ENCODE measurements at places on chromosomes 2 and 18.

DNA sequence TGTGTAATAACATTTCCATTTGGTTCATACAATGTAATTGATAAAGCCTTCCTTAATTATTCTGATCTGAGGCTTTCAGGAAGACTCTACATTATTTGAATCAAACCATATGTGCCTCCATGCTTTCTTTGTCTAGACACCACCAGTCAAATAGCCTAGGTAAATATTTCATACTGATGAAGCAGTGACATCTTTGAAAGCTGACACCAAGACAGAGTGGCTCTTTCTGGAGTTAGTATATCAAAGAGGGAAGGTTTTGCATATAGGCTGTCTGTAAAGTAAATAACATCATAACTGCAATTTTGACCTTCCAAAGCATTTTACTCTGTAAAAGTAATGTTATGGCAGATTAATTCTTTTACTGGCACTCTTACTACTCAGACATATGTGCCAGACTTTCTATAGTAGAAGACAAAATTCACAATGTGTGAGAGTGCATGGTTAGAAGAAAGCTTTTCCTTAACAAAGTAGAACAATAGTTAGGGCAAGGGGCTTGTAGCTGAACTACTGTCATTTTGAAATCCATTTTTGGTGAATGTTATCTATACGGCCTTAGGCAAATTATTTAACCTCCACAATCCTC is 177.3 kb downstream of the ERBB4 start:
- no peak for DNase-seq

DNA sequence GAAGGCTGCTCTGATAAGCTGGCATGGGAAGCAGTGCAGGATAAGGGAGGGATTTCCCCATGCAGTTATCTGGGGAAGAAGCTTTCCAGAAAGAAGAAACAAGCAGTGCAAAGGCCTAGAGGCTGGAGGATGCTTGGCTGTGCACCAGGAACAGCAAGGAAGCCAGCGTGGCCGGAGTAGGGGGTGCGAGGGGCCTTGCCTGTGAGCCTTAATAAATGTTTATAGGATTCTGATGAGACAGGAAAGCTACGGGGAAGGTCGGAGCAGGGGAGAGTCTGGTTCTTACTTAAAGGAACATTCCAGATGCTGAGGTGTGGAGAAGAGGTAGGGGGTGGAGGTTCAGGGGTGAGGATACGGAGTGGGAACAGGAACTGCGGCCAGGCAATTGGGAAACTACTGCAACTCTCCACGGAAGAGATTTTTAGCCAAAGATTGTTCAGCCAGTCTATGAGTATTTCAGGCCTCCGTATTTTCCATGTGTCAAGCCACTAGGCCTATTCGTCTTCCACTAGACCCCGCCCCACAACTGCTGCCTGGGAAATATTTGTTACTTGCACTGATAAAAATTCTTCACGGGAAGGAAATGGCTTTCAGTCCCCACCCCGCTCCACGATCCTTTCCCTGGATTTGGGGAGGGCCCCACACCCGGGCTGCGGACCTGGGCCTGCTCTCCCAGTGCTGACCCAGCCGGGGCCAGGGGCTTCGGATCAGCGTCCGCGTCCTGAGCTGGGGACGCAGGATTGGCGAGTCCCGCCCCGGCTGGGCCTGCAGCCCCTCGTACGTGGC is 516 bp downstream of the EIF2AK2 start:
- peak; percentile 28 for DNase-seq

DNA sequence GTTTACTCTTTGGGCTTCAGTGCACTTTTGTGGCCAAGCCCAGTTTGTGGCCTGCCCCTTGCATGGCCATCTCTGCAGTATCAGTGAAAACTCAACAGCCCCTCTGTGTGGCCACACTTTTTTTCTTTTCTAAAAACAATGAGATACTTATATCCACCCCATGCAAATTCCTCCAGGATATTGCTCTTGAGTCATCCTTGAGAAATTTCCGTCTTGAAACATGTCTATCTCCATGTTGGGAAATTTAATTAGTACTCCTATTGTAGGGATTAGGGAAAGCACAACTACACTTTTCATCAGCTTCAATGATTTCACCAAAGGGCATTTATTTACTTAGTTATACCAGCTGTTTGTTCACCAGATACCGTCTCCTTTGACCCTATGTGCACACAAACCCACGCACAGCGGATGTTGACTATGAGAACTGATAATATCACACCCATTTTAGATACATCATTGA is 993.1 kb downstream of the TSN start:
- DNase-seq, result no peak

DNA sequence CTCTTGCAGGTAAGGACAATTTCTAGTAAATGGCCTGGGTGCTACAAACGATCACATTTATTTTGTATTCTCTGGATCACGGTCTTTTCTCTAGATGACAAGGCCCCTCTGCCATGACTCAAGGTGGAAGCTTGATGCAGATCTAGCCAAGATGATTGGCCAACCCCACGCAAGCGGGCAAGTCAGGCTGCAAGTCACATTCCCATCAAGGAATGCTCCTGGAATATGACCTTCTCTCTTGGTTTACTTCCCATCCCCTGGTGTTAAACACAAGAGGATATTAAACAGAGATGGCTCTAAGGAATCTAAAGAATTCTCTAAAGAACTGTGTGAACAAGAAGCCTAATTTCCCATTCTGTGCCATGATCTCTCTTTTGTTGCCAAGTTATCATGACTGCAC is 97.3 kb upstream of the SERPINE2 start:
- no peak for DNase-seq

- DNase-seq, result no peak
These were observed 5.1 kb upstream of the TTR start for GRCh38 chr18:31586616-31587015.

DNA sequence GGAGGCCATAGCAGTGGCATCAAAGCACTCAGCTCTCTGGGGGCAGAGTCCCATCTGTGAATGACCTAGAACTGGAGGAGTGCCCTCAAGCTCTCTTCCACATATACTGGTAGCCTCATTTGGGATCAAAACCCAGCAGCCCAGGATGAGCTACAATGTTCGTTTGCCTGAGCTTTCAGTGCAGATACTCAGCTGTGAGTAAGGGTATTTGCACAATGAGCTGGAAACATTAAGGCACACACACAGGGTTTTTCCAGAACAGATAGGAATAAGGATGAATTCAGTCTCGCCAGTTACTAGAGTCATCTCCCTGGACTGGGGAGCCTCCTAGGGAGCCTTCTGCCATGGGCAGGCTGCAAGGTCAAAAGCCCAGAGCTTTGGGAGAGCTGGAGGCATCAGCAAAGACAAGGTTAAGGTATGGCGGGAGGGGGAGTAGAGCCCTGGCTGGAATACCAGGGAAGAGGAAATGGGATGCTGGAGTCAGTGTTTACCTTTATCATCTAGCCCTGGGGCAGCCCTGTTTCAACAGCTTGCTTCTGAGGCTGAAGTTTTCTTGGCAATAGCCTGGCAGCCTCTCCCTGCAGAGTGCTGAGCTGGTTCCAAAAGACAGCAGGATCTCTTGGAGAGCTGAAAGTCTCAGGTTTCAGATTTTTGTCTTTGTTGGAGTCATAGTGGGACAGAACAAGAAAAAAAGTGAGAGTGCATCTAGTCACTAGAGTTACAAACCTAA is 187.7 kb downstream of the LOXHD1 start:
- no peak for DNase-seq

- peak; percentile 86 for DNase-seq
These were observed 7.6 kb upstream of the LPIN1 start for GRCh38 chr2:11738589-11739436.
